ENCODE measurements at places on chromosomes 1 and 21.

GRCh38 chr1:171251042-171251951 lies 3.0 kb downstream of the FMO1 start:
- DNase-seq, result peak; percentile 37

- peak; percentile 73 for DNase-seq
Observed at GRCh38 chr1:64135462-64136223, 67.8 kb upstream of the UBE2U start.

DNA sequence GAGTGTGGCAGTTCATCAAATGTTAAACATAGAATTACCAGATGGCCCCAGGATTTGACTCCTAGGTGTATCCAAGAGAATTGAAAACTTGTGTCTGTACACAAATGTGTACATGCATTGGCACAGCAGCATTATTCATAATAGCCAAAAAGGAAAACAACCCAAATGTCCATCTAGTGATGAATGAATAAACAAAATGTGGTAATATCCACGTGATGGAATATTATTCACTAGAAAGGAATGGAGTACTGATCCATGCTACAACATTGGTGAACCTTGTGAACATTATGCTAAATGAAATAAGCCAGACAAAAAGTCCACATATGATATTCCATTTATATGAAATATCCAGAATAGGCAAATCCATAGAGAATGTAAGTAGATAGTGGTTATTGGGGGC lies 77.7 kb downstream of the RAVER2 start:
- peak; percentile 55 for DNase-seq

GRCh38 chr1:207093944-207094343 lies 5.3 kb downstream of the C4BPB start:
- DNase-seq, result no peak

DNA sequence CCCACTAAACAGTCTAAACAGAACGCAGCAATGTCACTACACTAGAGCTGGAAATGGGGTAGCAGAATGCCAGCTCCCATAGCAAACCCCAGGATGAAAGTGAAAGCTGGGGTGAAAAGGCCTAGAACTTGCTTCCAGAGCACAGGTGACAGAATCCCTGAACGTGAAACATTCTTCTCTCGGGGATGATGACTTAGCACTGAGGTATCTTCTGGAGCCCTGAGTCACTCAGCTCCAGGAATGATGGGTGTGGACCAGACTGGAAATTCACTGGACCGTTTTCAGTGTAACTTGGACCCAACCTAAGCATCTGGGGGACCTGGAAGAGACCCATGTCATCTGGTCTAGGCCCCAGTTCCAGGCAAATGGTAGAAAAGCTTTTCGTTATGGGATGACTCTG lies 108.9 kb downstream of the CDC7 start:
- peak; percentile 78 for DNase-seq

GRCh38 chr1:46969014-46969619 lies 27.8 kb upstream of the CYP4A11 start:
- DNase-seq, result no peak

DNA sequence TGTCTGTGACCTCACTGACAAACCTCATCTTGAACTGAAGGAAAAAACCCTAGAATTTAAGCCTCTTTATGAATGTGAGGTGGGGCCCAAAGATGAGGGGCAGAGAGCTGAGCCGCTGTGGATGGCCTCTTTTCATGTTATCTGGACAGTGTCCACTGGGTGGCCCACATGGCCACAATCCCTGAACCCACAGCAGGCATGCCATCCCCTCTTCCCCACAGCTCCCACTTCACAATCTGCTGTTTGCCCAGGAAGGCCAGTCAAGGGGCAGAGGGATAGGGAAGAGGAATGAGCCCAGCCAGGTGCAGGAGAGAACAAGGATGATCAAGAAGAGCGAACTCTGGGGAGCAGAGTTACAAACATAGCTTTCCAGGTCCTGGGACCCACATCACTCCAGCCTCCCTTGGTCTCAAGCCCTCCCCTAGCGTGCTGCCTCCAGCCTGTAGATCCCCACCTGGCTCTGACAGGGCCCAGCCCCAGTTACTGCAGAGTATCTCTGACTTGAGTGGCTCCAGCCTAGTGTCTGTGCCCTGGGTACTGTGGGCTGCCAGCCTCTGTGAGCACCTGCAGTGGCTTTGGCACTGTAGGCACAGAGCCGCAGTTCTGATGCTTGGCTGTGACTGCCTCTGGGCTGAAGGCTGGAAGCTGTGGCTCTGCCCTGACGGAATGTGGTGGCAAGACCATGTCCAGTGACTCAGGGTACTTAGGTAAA lies 1.9 kb upstream of the SLFNL1 start:
- no peak for DNase-seq

DNA sequence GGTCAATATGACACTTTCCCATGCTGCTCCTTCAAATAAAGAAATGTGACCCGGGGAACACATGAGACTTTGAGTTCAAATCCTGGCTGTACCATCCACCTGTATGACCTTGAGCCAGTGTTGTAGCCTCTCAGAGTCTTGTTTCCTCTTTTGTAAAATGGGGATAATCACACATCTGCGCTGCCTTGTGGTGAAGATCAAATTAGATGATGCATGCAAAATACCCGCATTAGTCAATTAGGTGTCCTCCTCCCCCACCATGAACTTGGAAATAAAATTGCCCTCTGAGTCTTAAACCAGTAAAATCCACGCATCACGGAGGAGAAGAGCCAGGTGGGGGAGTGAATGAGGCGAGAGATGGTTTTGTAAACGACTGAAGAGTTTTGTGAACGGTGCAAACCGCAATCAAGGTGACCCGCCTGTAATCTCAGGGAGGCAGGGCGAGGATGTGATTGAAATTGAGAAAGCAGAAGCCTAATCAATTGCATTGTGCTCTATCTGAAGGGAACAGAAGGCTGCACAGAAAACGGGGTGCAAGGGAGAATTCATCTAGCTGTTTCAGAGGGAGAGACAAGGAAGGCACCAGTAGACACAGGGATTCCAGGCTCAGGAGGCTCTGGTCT lies 5.8 kb upstream of the AHDC1 start:
- DNase-seq, result no peak

GRCh38 chr1:3998086-3998485 lies 98.0 kb upstream of the C1orf174 start:
- no peak for DNase-seq

- peak; percentile 12 for DNase-seq
Observed at GRCh38 chr1:180057883-180058396, 96.7 kb upstream of the QSOX1 start.

DNA sequence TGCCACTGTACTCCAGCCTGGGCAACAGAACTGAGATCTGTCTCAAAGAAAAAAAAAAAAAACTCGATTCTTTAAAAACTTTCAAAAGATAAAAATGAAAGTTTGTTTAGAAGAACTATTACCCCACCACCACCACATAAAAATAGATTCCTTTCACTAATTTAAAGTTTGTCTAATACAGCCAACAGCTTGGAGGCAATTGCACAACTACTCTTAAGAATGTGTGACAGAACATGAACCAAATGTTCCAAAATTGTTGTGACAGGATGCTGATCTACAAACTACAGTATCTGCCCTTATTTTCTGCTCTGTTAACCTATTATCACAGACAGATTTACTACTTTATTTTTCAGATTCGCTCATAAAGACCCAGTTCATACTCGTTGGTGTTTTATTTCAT lies 5.5 kb upstream of the TGFBR3 start:
- DNase-seq, result peak; percentile 78

GRCh38 chr1:73778471-73778870 lies 419.5 kb downstream of the LRRIQ3 start:
- no peak for DNase-seq

- no peak for DNase-seq
Observed at GRCh38 chr21:36704281-36704957, 5.5 kb downstream of the SIM2 start.

DNA sequence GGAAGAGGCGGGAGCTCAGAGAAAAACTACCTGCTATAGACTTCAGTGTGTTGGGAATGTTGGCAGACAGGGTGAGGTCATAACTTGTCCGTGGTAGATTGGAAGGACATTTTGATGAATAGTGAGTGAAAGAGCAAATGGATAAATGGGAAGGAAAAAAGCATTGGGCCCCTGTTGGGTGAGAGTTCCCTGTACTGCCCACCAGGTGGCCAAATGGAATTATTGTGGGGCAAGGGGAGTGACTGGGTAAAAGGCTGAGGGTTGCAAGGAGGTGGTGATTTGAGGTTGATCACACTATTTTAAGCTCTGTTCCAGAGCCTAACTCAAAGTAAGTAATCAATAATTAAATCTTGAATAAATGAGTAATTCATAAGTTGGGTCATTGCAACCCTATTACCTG lies 60.4 kb downstream of the MRPS6 start:
- no peak for DNase-seq

DNA sequence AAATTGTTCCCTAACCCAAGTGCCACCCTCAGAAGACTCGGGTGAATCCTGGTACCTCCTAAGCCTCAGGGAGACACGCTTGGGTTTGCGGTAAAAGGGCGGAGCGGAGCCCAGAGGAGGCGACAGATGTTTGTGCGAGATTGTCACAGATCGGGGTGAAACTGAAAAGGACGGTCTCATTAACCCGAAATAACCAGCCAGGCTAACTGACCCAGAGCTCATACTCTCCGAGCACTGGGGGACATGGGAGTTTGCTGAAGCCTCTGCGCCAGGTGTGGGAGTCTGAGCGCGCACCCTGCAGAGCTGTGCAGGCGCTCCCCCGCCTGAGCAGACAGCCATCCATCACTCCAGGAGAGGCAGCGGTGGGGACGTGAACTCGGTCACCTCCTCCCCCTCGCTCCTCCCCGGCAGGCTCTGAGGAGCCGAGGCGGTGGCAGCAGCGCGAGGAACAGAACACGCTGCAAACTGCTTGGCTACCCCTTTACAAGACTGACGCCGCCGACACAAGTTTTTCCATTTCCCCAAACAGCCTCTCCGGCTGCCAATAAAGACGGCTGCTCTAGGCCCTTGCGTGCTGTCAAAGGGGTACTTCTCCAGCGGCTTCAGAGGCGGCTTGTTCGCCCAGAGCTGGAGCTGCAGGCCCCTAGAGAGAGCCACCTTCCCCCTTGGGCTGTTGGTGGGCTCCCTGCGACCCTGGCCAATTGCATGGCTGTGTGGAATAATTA lies 43.5 kb downstream of the RRAGC start:
- no peak for DNase-seq

GRCh38 chr1:10958614-10959013 lies 53.8 kb upstream of the TARDBP start:
- no peak for DNase-seq

DNA sequence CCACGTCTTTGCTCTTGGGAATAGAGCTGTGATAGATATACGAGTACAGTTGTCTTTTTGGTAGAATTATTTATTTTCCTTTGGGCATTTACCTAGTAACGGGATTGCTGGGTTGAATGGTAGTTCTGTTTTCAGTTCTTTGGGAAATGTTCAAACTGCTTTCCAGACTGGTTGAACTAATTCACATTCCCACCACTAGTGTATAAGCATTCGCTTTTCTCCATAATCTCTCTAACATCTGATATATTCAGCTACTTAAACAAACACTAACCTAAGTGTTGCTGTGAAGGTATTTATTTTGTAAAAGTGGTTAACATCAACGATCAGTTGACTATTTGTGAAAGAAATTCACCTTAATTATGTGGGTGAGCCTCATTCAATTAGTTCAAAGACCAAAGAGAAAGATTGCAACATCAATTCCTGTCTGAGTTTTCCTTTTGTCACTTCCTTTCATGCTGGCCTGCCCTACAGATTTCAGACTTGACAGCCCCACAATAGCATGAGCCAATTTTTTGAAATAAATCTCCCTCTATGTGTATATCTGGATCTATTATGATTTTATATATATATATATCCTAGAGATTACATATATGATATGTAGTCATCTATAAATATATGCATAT lies 26.7 kb upstream of the DUSP10 start:
- DNase-seq, result no peak

- DNase-seq, result peak; percentile 12
Observed at GRCh38 chr1:42316292-42316691, 18.7 kb downstream of the FOXJ3 start.

DNA sequence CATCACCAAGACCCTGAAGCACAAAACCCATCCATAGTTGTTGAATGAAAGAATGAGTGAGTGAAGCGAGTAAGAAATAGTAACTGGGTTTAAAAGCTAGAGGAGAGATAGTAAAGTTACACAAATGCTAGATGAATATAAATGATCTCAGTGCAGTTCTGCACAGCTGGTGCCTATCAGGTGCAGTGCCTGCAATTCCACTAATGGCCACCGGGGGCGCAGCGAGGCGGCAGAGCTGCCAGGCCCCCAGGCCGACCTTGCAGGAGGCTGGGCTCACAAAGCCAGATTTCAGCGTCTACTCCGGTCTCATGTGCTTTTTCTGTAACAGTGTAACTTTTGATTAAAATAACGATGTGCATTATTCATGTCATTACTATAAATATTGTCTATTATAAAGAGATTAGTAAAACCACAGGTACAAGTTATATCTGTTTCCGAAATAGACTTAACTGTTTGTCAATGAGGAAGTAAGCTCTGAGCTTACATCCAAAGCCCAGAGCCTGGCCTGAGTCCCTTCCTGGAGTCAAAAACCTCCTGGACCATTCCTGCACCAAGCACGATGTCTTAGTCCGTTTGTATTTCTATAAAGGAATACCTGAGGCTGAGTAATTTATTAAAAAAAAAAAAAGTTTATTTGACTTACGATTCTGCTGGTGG lies 477.6 kb downstream of the NPHP4 start:
- DNase-seq, result peak; percentile 23

- no peak for DNase-seq
Observed at GRCh38 chr1:82845866-82846265, 1045.1 kb downstream of the ADGRL2 start.

- DNase-seq, result peak; percentile 84
Observed at GRCh38 chr21:38787461-38788274, 18.1 kb upstream of the ETS2 start.

DNA sequence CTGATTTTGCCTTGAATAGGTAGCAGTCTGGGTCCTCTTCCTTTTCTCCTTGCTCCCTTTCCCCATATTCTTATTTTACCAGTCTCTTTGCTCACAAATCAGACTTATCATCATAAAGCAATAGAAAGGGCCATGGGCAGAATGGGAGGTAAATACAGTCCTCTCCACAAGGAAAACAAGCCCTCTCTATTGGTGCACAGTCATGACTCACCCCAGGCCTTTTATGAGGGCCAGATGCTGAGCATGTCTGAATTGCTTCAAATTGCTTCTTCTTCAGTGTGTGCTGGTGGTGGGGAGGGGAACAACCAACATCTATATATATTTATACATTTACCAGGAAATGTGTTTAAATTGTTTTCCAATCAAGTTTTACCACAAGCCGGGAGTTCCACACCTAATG lies 75.2 kb downstream of the GFI1 start:
- peak; percentile 82 for DNase-seq

- no peak for DNase-seq
Observed at GRCh38 chr1:156703336-156703735, 2.0 kb downstream of the CRABP2 start.

GRCh38 chr1:54666333-54666732 lies 24.7 kb downstream of the MROH7 start:
- no peak for DNase-seq
